Common myeloid progenitor, CD34-positive (primary cell): ENCODE measurements at places on chromosomes 1 and 21.

GRCh38 chr1:203751051-203751450, 13.9 kb upstream of the LAX1 start:
- H3K27ac ChIP-seq: no peak overlapping the region
- H3K36me3 ChIP-seq: no peaks in the 10 kb centered on the region
- H3K4me1 ChIP-seq: no peaks in the 10 kb centered on the region
- H3K4me3 ChIP-seq: no peak overlapping the region
- no peaks in the 10 kb centered on the region for H3K27me3 ChIP-seq
- no peak for DNase-seq

- H3K4me3 ChIP-seq: no peak overlapping the region
- H3K27me3 ChIP-seq: peaks cover 2% of the 10 kb centered on the region
- H3K4me1 ChIP-seq: peaks cover 3% of the 10 kb centered on the region
- H3K36me3 ChIP-seq: no peaks in the 10 kb centered on the region
Observed at GRCh38 chr1:94025383-94026340, 95.3 kb downstream of the ABCA4 start.

DNA sequence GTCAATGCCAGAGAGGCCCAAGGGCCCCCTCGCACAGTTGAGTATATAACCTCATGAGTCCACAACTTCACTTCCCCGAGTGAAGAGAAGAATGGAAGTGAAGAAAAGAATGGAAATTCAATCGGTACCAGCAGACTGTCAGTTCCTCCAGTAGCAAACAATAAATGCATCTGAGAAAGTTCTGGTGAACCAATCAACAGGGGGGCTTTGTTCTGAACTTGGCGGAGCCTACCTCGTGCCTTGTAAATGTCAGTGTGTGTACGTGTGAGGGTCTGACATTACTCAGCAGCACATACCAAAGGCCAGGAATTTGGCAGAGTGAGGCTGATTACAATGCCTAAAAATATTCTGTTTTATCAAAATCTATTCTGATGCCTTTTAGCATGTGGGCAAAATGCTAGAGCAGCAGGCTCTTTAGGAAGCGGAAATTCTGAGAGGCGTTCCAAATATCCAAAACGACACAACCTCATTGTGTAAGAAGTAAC, 238.5 kb downstream of the LTN1 start:
- no peaks in the 10 kb centered on the region for H3K27me3 ChIP-seq
- no peak overlapping the region for H3K27ac ChIP-seq
- no peak for DNase-seq
- no peak overlapping the region for H3K4me3 ChIP-seq
- H3K36me3 ChIP-seq: no peaks in the 10 kb centered on the region
- H3K4me1 ChIP-seq: no peaks in the 10 kb centered on the region

GRCh38 chr1:230350208-230350921, 75.8 kb downstream of the PGBD5 start:
- peaks cover 7% of the 10 kb centered on the region for H3K27me3 ChIP-seq
- H3K4me1 ChIP-seq: no peaks in the 10 kb centered on the region
- H3K4me3 ChIP-seq: no peak overlapping the region
- H3K27ac ChIP-seq: no peak overlapping the region
- DNase-seq: no peak
- H3K36me3 ChIP-seq: no peaks in the 10 kb centered on the region

DNA sequence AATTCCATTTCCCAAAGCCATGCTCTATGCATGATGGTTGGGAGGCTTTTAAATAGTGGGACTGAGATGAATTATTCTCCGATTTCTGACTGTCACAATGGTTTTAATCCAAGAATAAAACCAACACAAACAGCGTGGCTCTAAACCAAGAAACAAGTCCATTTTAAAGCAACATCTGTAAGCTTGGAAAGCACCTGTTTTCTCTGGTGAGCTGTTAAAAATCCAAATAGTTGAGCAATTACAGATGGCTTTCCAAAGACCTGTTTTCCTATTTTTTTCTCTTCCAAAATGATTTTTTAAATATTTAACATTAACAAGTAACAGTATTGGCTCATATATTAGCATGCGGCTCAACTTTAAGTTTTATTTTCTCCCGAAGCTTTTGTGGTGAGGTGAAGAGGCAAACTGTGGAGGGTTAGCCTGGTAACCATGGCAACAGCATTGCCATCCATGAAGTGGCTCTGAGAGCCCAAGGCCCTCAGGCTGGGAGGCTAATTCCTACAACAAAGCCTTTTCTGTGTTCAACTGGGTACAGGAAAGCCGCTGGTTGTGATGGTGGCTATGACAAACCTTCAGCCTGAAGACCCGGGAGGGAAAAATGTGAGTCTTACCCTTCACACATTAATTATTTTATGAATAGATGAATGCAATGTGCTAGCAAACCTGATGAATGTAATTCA, 56.7 kb upstream of the B3GALT5 start:
- H3K36me3 ChIP-seq: no peaks in the 10 kb centered on the region
- no peaks in the 10 kb centered on the region for H3K4me1 ChIP-seq
- DNase-seq: no peak
- H3K27ac ChIP-seq: no peak overlapping the region
- H3K27me3 ChIP-seq: no peaks in the 10 kb centered on the region

GRCh38 chr1:14112613-14113012, 412.6 kb downstream of the PRDM2 start:
- H3K4me1 ChIP-seq: no peaks in the 10 kb centered on the region
- DNase-seq: no peak

DNA sequence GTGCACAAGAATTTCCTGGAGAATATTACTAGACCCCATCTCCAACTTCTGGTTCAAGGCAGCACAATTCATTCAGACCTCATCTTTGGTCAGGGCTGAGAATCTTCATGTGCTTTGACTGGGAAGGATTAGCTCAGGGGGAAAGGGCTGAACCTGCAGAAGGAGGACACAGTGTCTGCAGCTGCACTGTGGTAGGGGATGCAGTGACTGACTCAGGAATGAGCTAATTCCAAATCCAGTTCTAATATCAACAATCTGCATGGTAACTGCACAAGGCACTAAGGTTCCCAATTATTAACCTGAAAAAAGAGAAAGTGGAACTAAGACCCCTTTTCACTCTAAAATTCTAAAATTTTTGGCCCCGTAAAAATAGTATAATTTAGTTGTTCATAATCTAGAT, 31.6 kb downstream of the TTLL7 start:
- H3K4me1 ChIP-seq: no peaks in the 10 kb centered on the region
- no peaks in the 10 kb centered on the region for H3K27me3 ChIP-seq
- no peak for DNase-seq
- no peaks in the 10 kb centered on the region for H3K36me3 ChIP-seq

DNA sequence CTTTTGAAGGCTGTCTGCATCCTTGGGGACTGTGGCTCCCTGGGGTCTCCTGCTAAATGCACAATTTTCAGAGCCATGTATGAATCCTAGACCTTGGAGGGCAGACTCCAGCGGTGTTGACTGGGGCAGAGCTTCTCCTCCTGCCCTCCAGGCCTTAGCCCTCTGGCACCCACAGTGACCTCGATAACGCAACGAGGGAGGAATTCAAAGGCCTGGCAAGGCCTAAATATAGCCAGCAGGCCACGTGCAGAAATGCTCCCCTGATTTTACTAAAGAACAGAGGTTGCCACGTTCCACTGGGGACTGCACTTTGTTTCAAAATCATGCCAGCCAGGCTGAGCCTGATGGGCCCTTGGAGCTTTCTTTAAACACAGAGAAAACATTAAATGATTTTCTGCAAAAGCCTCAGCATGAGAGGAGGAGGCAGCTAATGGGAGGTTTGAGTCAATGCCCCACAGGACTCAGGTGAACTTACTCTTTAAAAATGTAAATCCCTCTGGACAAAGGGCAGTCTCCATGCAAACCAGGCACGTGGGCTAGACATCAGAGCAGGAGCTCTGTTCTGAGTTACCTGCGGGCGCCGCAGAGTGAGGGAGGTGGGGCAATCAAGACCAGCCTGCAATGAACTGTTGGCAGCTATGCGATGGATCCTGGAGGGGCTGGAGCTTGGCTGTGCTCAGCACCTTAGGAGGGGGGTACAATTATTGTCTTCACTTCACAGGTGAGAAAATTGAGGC, 28.0 kb downstream of the GRIK3 start:
- no peaks in the 10 kb centered on the region for H3K4me1 ChIP-seq
- peaks cover 10% of the 10 kb centered on the region for H3K27me3 ChIP-seq
- no peak overlapping the region for H3K4me3 ChIP-seq
- no peak overlapping the region for H3K27ac ChIP-seq
- DNase-seq: no peak
